ENCODE measurements at places on chromosomes 12 and 14.
A peak's percentile ranks its signal among the peaks of the same experiment; 100 is the strongest.

GRCh38 chr14:100472094-100472455, 115.1 kb downstream of the BEGAIN start:
- no peak for DNase-seq

DNA sequence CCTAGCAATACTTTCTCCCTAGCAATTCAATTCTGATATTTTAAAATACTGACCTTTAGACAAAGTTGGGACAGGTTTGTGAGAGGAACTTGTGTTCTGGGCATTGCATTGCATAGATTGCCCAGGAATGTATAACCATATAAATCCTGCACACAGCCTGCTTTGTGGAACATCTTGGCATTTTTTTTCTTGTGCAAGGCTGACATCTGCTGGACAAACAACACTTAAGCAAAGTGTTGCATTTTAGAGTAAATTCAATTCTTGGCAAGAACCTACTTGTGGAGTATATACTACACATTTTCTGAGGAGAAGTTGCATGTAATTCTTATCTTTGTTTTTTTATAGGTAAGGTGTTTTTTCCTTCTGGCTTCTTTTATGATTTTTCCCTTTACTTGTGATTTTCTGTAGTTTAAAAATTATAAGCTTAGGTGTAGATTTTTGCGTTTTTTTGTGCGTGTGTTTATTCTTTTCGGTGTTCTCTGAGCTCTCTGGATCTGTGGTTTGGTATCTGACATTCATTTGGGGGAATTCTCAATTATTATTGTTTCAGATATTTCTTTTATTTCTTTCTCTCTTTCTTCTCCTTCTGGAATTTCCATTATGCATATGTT, 26.4 kb downstream of the TESPA1 start:
- peak; percentile 65 for DNase-seq

DNA sequence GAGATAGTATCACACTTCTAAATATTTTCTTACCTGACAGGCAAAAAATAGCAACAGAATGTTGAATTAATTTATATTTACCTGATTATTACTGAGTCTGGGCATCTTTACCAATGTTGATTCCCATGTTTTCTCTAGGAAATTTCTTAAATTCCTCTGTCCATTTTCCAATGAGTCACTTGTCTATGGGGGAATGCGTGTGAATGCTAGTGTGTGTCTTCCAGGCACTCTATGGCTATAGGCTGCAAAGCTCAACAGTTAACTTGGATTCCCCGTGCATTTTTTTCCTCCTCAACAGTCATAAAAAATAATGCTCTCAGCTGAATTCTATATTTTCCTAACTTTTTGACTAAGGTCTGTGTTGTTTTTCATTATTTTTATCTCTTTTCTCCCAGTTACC, 1385.8 kb upstream of the FLRT2 start:
- no peak for DNase-seq

DNA sequence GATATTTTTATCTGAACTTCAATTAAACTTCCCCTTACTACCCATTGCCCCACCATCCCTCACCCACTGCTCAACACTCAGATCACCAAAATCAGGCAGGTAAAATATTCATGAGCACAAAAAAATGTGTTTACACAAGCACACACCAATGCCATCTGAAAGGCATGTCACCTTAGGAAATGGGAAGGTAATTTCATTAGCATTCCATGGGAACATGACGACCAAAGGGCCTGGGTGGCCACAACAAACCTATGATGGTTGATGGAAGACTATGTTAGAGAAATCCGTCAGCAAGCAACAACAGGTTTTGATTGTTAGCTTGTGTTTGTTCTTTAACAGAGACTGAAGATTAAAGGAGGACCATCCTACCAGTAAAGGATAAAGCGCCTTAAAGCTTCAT, 97.6 kb downstream of the BCAT1 start:
- no peak for DNase-seq

- DNase-seq = no peak
Measured at GRCh38 chr14:67533754-67534085, 630 bp downstream of the PLEKHH1 start.

DNA sequence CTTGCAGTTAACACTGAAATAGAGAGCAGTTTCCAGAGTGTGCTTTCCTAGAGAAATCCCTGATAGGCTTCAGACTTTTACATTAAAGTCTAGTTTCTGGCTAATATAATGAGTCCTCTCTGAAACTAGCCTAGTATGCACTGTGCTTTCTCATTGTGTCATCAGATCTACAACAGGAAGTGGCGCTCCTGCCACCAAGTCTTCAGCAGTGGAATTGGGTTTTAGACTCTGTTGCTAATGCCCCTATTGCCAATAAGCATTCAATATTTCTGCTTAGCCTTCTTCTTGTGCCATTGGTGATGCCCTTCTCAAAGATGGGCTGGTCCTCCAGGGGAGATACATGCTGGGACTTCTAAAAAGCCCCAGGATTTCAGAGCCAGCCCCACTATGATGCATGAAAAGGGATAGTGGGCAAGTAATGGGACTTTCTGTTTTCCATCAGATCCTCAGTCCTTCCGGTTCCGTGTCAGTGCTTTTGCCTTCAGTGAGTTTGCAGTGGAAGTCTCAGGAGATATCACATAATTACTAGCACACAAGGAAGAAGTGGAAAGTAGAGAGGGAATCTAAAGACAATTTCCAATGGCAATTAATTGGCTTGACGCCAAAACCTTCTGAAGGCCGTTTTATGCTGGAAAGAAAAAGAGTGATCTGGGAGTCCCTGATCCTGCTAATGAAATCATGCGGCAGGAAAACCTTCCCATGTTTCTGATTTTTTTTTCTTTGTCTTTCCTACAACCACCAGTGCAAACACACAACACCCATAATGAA, 50.0 kb downstream of the SSPN start:
- no peak for DNase-seq

- DNase-seq = no peak
Measured at GRCh38 chr14:68580671-68581070, 212.2 kb downstream of the ZFP36L1 start.

DNA sequence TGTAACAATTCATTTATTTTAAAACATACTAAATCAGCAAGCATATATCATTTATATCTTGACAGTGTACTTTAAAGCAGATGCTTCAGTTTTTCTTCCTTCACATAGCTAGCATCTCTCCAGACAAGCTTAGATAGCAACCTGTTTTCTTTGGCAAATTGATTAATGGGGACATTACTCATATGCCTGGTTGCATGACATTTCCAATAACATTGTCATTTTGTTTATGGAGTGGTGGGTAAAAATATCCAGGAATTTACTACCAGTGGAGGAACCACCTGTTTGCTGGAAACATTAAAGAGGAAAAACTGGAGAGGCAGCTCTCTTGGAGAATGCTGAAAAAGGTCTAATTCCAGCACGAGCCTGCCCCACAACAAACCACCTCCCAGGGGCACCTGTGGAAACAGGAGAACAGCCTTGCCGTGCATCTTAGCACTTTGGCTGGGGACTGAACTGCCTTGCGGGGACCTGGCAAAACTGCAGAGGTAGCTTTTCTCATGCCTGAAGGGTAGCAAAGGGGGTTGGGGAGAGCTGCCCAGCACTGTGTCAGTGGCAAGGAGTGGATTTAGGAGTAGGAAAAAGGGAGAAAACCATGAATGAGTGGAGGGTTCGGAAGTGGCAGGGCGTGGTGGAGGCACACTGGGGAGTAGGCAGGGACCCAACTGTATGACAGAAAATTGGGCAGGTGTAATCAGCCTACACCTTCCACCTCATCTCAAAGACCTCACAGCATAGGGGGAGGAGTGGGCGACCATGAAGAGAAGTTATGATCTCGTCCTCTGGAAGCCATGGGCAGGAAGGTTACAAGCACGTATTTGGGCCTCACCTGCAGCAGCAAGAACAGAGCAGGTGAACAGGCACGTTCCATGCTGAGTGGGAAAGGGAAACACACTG, 11.7 kb upstream of the CREBL2 start:
- DNase-seq = no peak

DNA sequence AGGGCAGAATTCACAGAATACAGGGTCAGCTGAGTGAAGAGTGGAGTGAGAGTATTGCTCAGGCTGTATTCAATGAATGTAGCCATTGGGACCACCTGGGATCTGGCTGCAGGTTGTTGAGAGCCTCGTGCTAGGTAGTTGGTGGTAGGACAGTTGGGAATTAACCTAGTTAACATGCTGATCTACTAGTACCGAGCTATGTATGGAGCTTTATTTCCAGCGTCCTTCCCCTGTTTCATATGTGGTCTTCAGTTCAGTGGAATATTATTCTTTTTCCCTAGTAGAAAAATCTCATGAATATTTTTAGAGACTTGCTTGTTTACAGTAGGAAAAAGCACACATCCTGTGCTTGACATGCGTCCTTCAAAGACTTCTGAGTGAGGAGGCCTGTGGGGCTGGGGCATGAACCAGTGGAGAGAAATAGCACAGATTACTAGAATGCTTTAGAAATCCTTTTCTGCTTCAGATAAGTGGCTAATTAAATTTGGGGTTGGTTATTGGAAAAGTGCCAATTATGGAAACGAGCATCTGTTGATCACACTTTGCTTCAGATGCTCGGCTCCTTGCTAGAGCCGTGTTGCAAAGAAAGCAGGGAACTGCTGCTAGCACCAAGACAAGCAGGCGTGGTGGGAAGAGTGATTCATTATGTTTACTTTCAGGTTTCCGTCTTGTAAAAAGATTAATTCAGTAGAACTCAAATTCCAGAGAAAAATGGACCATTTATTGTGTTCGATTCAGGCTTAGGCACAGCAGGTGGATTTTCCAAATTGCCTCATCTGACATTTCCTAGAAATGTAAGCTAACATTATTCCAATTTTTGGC, 53.6 kb downstream of the ARF6 start:
- DNase-seq = no peak

DNA sequence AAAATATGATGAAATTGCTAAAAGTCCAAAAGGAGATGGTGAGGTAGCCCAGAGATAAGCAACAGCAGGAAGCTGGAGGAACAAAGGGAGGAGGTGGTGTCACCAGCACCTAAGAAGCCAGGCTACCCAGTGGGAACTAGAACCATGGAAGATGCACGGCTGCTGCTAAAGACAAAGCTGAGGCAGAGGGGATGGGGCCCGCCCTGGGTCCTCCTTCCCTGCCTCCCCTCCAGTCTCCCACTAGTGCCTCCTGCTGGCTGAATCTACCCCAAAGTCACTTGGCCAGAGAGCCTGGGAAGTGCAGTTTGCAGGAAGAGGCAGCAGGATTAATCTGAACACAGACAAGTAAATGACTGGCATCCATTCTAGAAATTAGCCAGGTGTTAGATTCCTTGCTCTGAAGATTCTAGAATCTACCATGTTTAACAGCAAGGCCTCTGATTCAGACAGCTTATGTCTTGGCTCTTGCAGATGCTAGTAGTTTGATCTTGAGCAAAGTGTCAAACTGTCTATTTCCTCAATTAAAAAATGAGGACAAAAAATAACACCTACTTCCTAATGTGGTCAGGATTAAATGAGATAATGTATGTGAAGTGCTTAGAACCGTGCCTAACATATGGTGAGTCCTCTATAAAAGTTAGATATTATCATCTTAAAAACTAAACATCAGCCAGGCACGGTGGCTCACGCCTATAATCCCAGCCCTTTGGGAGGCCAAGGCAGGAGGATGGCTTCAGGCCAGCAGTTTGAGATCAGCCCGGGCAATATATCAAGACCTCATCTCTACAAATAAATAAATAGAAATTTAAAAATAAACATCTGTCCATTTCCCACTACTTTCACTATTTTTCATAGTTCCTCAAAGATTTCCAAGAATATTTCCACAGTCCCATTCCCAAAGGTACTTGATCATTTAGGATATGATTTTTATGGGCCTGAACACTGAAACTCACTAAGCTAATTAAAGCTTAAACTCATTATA, 5.8 kb upstream of the LRP10 start:
- no peak for DNase-seq

GRCh38 chr12:94180558-94181296, 32.4 kb downstream of the PLXNC1 start:
- DNase-seq = no peak

- DNase-seq = no peak
Measured at GRCh38 chr14:100313464-100314230, 7.4 kb upstream of the SLC25A29 start.

DNA sequence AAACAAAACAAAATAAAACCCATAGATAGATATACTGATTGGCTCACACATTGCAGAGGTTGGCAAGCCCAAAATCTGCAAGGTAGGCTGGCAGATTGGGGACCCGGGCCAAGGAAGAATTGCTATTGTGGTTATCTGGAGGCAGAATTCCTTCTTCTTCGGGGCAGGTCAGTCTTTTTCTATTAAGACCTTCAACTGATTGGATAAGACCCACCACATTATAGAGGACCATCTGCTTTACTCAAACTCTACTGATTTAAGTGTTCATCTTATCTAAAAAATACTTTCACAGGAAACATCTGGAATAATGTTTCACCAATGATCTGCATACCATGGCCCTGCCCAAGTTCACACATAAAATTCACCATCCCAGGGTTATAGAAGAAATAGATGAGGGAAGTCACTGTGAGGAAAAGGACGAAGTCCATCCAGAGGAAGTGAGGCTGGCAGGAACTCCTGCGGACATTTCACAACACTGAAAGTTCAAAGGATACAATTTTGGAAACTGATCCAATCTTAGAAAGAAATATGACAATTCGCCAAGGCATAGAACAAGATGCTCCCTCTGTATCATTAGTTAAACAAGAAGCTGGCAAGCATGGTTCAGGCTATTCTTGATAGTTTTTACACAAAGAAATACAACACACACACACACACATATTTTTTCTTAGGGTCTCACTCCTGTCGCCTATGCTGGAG, 127.6 kb upstream of the MED13L start:
- DNase-seq = no peak

GRCh38 chr14:96999654-97000155, 202.5 kb downstream of the VRK1 start:
- no peak for DNase-seq

- no peak for DNase-seq
Measured at GRCh38 chr12:31406345-31406744, 80.4 kb upstream of the SINHCAF start.

GRCh38 chr12:131092901-131093603, 139.3 kb downstream of the ADGRD1 start:
- DNase-seq = peak; percentile 48

DNA sequence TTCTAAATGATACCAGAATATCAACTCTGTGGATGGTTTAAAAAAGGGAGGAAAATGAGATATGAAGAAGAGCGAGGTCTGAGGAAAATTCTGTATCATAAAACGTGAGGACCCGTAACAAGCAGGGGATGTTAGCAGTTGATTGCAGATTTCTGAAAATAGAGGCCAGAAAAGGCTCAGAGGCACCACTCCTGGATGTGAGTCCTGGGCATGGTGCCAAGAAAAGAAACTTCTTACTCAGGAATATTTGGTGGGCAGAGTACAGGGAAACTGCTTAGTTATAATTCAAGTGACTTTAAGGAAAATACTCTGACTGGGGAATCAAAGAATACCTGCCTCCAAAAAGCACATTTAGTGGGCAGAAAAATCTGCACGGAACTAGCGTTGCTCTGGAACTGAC, 85.5 kb downstream of the PRICKLE1 start:
- DNase-seq = no peak

- DNase-seq = no peak
Measured at GRCh38 chr12:98678236-98678945, 33.3 kb downstream of the APAF1 start.

DNA sequence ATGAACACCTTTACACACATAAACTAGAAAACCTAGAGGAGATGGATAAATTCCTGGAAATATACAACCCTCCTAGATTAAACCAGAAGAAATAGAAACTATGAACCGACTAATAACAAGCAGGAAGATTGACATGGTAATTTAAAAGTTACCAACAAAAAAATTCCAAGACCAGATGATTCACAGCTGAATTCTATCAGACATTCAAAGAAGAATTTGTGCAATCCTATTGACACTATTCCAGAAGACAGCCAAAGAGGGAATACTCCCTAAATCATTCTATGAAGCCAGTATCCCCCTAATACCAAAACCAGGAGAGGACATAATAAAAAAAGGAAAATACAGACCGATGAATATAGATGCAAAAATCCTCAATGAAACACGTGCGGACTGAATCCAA, 102.6 kb upstream of the KRR1 start:
- DNase-seq = no peak

Measured in right forelimb (tissue), 1 donor.